ENCODE measurements at places on chromosomes 16 and 17.
A peak's percentile ranks its signal among the peaks of the same experiment; 100 is the strongest.

GRCh38 chr17:73265646-73266640 is 4.3 kb upstream of the CPSF4L start:
- DNase-seq = no peak

DNA sequence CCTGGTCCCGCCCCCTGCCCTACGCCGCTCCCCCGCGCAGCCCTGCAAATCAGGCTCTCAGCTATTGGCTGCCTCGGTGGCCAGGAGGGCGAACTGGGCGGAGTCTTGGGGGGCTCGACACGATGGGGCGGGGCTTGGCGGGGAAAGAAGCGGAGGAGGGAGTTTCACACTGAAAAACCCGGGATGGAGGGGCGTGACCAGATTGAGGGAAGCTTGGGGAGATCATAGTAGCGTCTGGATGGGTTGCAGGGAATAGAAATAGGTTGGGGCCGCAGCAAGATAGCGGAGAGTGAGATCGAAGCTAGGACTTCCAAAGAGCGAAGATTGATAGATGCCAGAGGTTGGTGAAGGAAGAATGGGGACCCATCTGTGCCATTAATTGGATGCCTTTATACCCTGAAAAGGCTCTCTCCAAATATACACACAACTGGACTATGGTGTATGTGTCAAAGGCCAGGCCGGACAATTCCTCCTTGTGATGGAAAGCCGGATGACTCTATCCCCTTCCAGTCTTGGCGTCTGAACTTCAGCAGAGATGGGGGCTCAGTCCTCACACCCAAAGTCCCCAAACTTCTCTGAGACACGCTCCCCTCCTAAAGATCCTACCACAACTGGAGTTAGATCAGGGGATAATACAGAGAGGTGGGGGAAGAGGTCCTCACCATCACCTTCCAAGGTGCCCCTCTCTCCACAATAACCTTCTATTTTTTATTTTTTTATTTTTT is 376 bp upstream of the STAC2 start:
- DNase-seq = peak; percentile 59

GRCh38 chr17:10757067-10757466 is 27.2 kb upstream of the TMEM220 start:
- DNase-seq = no peak

- no peak for DNase-seq
These were observed 164.3 kb downstream of the ANKFN1 start for GRCh38 chr17:56317351-56318208.

DNA sequence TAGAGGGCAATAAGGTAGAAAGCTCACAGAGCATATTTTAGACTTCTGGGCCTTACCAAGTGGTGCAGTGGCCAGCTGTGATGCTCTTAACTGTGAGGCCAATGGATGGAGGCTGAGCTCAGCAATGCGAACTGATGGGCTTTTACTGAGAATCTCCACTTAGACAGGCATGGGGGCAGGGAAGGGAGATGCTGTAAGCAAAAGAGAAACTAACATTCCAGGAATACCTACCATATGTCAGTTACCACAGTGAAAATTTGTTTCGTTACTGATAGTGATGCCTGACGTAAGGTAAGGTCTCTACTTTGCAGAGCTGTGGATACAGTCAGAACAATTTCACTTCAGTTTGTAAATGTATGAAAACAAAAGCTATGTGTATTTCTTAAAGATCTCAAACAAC is 250.6 kb upstream of the ZFHX3 start:
- no peak for DNase-seq

Data from hematopoietic multipotent progenitor cell (in vitro differentiated cells).